GM18507 (cell line): ENCODE measurements at places on chromosomes 7 and 10.

DNA sequence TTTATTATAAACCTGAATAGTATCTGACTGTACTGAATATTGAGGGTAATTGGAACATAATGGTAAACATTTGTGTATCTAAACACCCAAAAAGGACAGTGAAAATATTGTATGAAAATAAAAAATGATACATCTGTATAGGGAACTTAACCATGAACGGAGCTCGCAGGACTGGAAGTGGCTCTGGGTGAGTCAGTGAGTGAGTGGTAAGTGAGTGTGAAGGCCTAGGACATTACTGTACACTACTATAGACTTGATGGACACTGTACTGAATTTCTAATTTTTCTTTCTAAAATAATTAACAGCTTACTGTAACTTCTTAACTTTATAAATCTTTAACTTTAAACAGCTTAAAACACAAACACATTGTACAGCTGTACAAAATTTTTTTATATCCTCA lies 454.5 kb upstream of the FZD8 start:
- DNase-seq: no peak

- DNase-seq: no peak
Observed at GRCh38 chr7:151795168-151795811, 81.6 kb downstream of the PRKAG2 start.

DNA sequence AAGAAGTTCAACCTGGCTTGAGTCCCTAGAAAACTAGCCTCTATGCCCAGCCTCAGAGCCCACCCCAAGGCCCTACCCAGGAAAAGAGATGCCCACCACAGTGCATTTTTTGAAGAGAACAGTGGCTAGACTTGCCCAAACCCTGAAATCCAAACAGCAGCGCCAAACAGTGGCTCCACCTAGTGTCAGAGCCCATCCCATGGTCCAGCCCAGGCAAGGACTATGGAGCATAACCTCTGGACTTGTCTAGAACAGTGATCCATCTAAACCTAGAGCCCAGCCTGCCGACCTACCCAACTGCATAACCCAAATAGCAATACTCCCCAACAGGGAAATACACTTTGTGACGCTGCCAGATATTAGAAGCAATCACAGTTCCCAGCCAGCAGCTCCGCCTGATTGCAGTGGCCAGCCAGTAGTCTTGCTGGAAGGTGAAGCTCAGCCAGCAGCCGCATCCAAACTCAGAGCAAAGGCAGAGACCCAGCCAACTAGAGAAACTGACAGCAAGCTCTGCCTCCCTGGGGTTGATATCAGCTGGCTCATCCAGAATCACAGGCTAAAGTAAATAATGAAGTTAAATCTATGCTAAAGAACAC lies 44.5 kb downstream of the HBP1 start:
- DNase-seq: no peak

- no peak for DNase-seq
Observed at GRCh38 chr10:108901781-108902618, 1021.3 kb downstream of the XPNPEP1 start.

- no peak for DNase-seq
Observed at GRCh38 chr7:25967278-25968204, 184.5 kb upstream of the NFE2L3 start.
